Tibial nerve (tissue), 4 donors: ENCODE measurements at places on chromosomes 3 and 15. TPM values are rescaled to one million over a fixed set of nuclear protein-coding genes. Genes with fewer than 3 reads are reported as not detected.

- H3K36me3 ChIP-seq = no peaks in the 10 kb centered on the region
- H3K27ac ChIP-seq = no peak overlapping the region
- H3K4me3 ChIP-seq = no peak overlapping the region
- no peaks in the 10 kb centered on the region for H3K27me3 ChIP-seq
- no peak for DNase-seq
Observed at GRCh38 chr15:65769482-65769881, 22.6 kb downstream of the DENND4A start.

- no peak for DNase-seq
- no peak overlapping the region for H3K4me3 ChIP-seq
- peaks cover 25% of the 10 kb centered on the region for H3K4me1 ChIP-seq
- no peaks in the 10 kb centered on the region for H3K27me3 ChIP-seq
Observed at GRCh38 chr15:80931191-80931590, 58.4 kb downstream of the MESD start.

Gene COL6A5
- total RNA-seq = not detected

DNA sequence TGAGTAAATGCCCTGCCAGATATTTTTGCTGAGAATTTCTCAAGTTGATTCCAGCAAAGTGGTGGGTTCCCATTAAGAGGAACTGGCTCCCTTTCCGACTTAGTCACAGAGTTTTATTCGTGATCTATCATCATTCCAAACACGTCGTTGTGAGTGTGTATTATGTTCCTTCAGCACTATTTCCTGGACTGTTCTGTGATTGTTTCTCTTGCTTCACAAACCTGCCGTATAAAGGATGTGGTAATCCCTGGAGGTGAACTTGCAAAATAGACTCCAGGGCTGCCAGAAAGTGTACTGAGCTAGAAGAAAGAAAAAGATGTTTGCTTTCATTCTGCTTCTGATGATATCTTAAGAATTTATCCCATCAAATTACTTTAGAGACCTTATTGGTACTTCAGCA, 14.5 kb upstream of the CAPN3 start:
- H3K27me3 ChIP-seq = no peaks in the 10 kb centered on the region
- DNase-seq = peak; percentile 51
- H3K4me1 ChIP-seq = no peaks in the 10 kb centered on the region
- H3K27ac ChIP-seq = no peak overlapping the region

GRCh38 chr3:171809611-171809860, 747 bp downstream of the PLD1 start:
- peak overlapping the region; percentile 84 for H3K27ac ChIP-seq
- H3K36me3 ChIP-seq = no peaks in the 10 kb centered on the region
- peak; percentile 56 for DNase-seq
- H3K4me1 ChIP-seq = peaks cover 18% of the 10 kb centered on the region
